ENCODE measurements at places on chromosomes 6 and 20. TPM values are rescaled to one million over a fixed set of nuclear protein-coding genes. Genes with fewer than 3 reads are reported as not detected.
A peak's percentile ranks its signal among the peaks of the same experiment; 100 is the strongest.

- no peak overlapping the region for H3K27ac ChIP-seq
- no peak for DNase-seq
- peaks cover 30% of the 10 kb centered on the region for H3K4me1 ChIP-seq
- peaks cover 20% of the 10 kb centered on the region for H3K27me3 ChIP-seq
- H3K36me3 ChIP-seq, result no peaks in the 10 kb centered on the region
These were observed 149.7 kb downstream of the PRL start for GRCh38 chr6:22146931-22147701.

- H3K27ac ChIP-seq, result no peak overlapping the region
- H3K36me3 ChIP-seq, result no peaks in the 10 kb centered on the region
- H3K4me1 ChIP-seq, result peaks cover 2% of the 10 kb centered on the region
- DNase-seq, result no peak
- H3K27me3 ChIP-seq, result peaks cover 8% of the 10 kb centered on the region
These were observed 76.9 kb downstream of the FAM50B start for GRCh38 chr6:3926150-3926482.

DNA sequence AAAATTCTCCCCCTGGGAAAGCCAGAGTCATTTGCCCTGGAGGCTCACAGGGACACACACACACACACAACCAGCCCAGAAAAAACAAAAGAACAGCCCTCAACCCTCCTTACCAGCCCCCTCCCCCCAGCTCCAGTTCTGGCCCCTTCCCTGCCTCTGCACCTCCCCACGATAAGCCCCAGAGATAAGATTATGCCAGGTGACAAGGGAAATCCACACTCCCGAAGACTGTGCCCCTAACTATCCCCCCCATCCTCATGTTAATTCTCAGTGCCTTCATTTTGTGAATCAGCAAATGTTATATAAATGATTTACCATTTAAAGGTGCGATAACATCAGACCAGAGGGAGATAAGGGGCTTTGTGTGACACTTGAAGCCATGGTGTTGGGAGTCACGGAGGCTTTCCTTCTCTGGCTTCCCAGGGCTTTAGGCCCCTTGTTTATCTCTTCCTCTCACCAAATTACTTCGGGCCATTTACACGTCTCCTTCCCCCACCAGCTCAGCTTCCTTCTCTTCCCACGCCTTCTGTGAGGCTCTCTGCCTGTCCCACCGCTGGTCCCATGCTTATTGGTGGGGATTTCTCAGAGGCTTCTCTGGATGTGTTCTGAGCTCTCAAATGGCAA is 12.5 kb upstream of the FOXC1 start:
- H3K27ac ChIP-seq, result no peak overlapping the region
- H3K4me1 ChIP-seq, result peaks cover 10% of the 10 kb centered on the region
- DNase-seq, result no peak
- H3K36me3 ChIP-seq, result no peaks in the 10 kb centered on the region
- H3K27me3 ChIP-seq, result peaks cover 45% of the 10 kb centered on the region

- H3K36me3 ChIP-seq, result peaks cover 12% of the 10 kb centered on the region
- no peaks in the 10 kb centered on the region for H3K4me1 ChIP-seq
- H3K27me3 ChIP-seq, result peaks cover 32% of the 10 kb centered on the region
- H3K4me3 ChIP-seq, result no peak overlapping the region
- no peak overlapping the region for H3K27ac ChIP-seq
- DNase-seq, result no peak
These were observed 16.7 kb upstream of the TGM6 start for GRCh38 chr20:2364044-2364443.

GRCh38 chr6:144675231-144675861 is 390.2 kb downstream of the UTRN start:
- peaks cover 27% of the 10 kb centered on the region for H3K4me1 ChIP-seq
- no peak overlapping the region for H3K4me3 ChIP-seq
- H3K36me3 ChIP-seq, result peaks cover 53% of the 10 kb centered on the region
- no peaks in the 10 kb centered on the region for H3K27me3 ChIP-seq
- DNase-seq, result no peak
- peak overlapping the region; percentile 11 for H3K27ac ChIP-seq

GRCh38 chr6:15945593-15946159 is 183.2 kb upstream of the MYLIP start:
- no peak overlapping the region for H3K27ac ChIP-seq
- no peaks in the 10 kb centered on the region for H3K27me3 ChIP-seq
- no peak overlapping the region for H3K4me3 ChIP-seq
- DNase-seq, result no peak

The USP49 gene
- 0.34 TPM for polyA plus RNA-seq

The SLC12A5 gene
- polyA plus RNA-seq, result 0.83 TPM

The MYT1 gene
- polyA plus RNA-seq, result not detected

- H3K27ac ChIP-seq, result peak overlapping the region; percentile 44
- H3K4me1 ChIP-seq, result peaks cover 8% of the 10 kb centered on the region
- DNase-seq, result no peak
- H3K4me3 ChIP-seq, result no peak overlapping the region
- no peaks in the 10 kb centered on the region for H3K36me3 ChIP-seq
These were observed 8.8 kb downstream of the CLDN20 start for GRCh38 chr6:155272353-155273232.

The SLC22A7 gene
- polyA plus RNA-seq, result not detected

DNA sequence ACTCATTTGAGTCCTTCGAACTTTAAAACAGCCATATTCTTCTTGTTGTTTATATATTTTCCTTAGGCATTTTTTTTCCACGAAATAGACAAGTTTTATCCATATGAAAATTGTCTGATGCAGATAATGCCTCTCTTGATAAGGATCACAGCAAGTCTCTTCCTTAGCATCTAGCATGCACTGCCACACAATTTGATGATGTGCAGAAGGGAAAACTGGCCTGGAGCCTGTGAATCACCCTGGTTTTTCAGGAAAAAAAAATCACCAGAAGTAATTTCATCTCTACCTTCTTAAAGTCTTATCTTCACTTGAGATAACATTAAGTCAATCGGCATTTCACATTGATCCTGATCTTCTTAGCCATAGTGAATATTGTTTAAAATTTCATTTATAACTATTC is 199.8 kb downstream of the TENT5A start:
- DNase-seq, result no peak
- H3K4me3 ChIP-seq, result no peak overlapping the region
- no peaks in the 10 kb centered on the region for H3K27me3 ChIP-seq
- no peaks in the 10 kb centered on the region for H3K4me1 ChIP-seq
- H3K36me3 ChIP-seq, result no peaks in the 10 kb centered on the region
- no peak overlapping the region for H3K27ac ChIP-seq

- H3K27ac ChIP-seq, result no peak overlapping the region
- H3K4me3 ChIP-seq, result no peak overlapping the region
- H3K4me1 ChIP-seq, result peaks cover 22% of the 10 kb centered on the region
- no peaks in the 10 kb centered on the region for H3K27me3 ChIP-seq
- no peak for DNase-seq
These were observed 3.1 kb downstream of the PCED1A start for GRCh38 chr20:2837221-2837960.

The LHFPL5 gene
- not detected for polyA plus RNA-seq

The PDRG1 gene
- 23.6 TPM for polyA plus RNA-seq

GRCh38 chr6:148869585-148869984 is 122.8 kb downstream of the UST start:
- no peaks in the 10 kb centered on the region for H3K27me3 ChIP-seq
- peaks cover 37% of the 10 kb centered on the region for H3K4me1 ChIP-seq
- H3K36me3 ChIP-seq, result no peaks in the 10 kb centered on the region
- H3K27ac ChIP-seq, result no peak overlapping the region
- DNase-seq, result no peak

The ZNF391 gene
- 2.0 TPM for polyA plus RNA-seq

The SYCP2L gene
- not detected for polyA plus RNA-seq

The TSPO2 gene
- not detected for polyA plus RNA-seq

GRCh38 chr6:52303178-52303577 is 18.6 kb upstream of the MCM3 start:
- no peak for DNase-seq
- peaks cover 65% of the 10 kb centered on the region for H3K4me1 ChIP-seq
- peak overlapping the region; percentile 88 for H3K27ac ChIP-seq
- H3K27me3 ChIP-seq, result no peaks in the 10 kb centered on the region
- no peak overlapping the region for H3K4me3 ChIP-seq
- H3K36me3 ChIP-seq, result no peaks in the 10 kb centered on the region

- H3K4me3 ChIP-seq, result peak overlapping the region; percentile 44
- peaks cover 16% of the 10 kb centered on the region for H3K27me3 ChIP-seq
- H3K27ac ChIP-seq, result no peak overlapping the region
- peaks cover 27% of the 10 kb centered on the region for H3K4me1 ChIP-seq
These were observed 85.8 kb downstream of the ZFP64 start for GRCh38 chr20:52105442-52106422.

DNA sequence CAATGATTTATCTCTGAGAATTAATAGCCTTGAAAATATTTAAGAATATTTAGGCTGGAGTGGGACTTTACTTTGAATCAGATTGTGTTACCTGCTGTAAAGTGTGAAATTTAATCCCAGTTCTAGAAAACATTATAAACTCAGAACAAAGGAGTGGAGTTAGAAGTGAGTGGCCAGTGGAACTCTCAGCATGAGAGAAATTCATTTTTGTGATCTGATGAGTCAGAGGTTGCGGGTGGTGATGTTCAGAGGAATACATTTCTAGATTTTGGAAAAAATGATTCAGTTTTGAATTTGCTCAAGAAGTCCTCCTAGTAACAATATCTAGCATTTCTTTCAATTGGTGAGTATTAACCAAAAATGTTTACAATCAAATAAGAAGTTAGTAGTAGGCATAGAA is 167.5 kb downstream of the ZFAND3 start:
- peaks cover 78% of the 10 kb centered on the region for H3K4me1 ChIP-seq
- no peaks in the 10 kb centered on the region for H3K27me3 ChIP-seq
- H3K36me3 ChIP-seq, result no peaks in the 10 kb centered on the region
- DNase-seq, result no peak
- no peak overlapping the region for H3K4me3 ChIP-seq
- H3K27ac ChIP-seq, result no peak overlapping the region

- H3K36me3 ChIP-seq, result peaks cover 36% of the 10 kb centered on the region
- H3K27me3 ChIP-seq, result no peaks in the 10 kb centered on the region
- H3K4me1 ChIP-seq, result peaks cover 91% of the 10 kb centered on the region
- DNase-seq, result peak; percentile 76
- H3K4me3 ChIP-seq, result peak overlapping the region; percentile 76
- peak overlapping the region; percentile 97 for H3K27ac ChIP-seq
These were observed 29.6 kb downstream of the BACH2 start for GRCh38 chr6:90266905-90267621.

DNA sequence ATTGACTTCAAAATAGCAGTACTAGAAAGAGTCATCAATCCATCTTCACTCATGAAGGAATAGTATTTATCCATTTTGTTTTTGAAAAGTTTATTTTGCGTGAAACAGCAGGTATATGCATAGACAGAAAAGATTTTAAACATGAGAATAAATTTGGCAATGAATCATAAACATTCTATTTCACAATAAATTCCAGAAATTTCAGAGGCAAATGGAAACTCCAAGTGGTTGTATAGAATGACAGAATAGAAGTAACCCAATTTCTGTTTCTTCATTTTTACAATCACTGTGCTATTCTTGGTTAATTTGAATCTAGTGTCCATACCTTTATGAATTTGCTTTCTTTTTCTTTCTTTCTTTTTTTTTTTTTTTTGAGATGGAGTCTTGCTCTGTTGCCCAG is 173.0 kb upstream of the ECI2 start:
- H3K27ac ChIP-seq, result no peak overlapping the region
- DNase-seq, result no peak
- H3K36me3 ChIP-seq, result peaks cover 2% of the 10 kb centered on the region
- H3K27me3 ChIP-seq, result peaks cover 23% of the 10 kb centered on the region
- H3K4me3 ChIP-seq, result no peak overlapping the region

Measured in naive thymus-derived CD8-positive, alpha-beta T cell (primary cell).